ENCODE measurements at places on chromosomes 12 and 14.

GRCh38 chr14:69135133-69135532 is 17.8 kb downstream of the DCAF5 start:
- DNase-seq, result no peak

- no peak for DNase-seq
Observed at GRCh38 chr12:124397399-124397679, 102.4 kb downstream of the RFLNA start.

DNA sequence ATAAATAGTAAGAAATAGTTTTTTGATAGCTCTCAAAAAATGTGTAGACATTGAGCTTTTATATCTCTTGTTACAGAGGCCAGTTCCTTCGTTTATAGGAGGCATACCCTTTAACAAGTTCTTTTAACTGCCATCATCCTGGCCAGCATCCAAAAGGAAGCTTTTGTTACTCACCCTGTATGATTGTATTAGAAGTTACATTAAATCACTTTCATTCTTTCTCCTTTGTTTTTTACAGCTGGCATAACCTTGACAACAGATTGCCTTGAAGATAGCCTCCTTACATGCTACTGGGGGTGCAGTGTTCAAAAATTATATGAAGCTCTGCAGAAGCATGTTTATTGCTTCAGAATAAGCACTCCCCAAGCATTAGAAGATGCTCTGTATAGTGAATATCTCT is 20.1 kb downstream of the CGRRF1 start:
- DNase-seq, result peak; percentile 73

DNA sequence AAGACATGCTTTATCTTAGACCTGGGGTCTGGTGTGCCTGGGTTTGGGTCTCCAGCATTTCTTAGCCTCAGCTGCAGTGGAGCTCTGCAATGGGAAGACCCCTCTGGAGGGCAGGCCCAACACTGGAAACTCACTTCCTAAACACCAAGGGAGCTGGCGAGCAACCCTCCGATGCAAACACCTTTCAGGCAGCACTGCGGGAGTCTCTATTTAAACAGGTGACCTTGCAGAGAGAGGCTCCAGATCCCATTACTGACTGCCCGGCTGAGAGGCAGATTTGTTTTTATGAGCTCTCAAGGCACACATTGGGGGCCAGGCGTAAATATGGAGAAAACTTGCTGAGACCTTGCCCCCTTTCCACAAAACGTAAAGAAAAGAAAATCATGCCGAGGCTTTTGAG is 195.5 kb downstream of the PAX9 start:
- no peak for DNase-seq

- peak; percentile 55 for DNase-seq
Observed at GRCh38 chr14:59190372-59190771, 1.9 kb downstream of the DAAM1 start.

DNA sequence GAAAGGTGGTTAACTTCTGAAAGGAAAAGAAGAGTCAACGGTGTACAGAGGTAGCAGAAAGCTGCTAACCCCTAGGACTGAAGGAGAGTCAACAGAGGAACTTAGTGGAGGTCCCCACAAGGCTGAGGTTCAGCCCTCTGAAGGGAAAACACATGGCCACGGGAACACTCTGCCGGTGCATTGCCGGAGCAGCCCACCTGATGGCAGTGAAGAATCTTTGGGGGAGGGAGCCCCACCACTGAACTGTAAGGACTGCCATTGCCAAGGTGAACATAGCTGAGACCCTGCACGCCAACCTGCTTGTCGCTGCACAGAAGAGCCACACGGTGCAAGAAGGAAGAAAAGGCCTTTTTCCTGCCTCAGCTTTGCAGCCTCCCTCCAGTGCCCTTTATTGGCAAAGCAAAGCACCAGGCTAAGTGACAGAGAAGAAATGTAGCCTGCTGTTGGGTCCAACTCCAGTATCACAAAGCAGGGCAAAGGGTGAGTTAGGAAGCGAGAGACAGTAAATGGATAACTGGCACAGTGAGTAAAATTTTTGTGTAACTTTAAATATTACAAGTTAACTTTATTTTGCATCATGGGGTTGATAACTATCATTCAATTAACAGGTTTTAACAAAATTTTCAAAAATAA is 76.9 kb downstream of the LIN52 start:
- DNase-seq, result no peak

GRCh38 chr14:77589099-77589498 is 27.3 kb downstream of the SPTLC2 start:
- DNase-seq, result no peak

DNA sequence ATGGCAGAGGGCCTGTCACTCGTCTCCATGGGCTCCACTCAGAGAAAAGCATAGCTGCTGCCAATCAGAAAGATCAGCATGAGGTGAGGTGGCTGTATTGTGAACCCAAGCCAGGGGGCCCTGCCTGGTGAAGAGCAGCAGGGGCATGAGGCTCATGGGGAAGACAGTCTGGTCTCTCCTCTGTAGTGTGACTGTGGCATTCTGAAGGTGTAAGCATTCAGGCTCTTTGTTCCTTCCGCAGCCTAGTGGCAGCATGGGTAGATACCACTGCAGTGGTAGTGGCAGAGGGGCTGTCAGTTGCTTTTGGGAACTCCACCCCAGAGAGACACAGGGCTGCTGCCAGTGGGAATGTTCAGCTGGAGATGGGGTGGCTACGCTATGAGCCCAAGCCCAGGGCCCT is 5.1 kb upstream of the CLEC4D start:
- DNase-seq, result no peak

DNA sequence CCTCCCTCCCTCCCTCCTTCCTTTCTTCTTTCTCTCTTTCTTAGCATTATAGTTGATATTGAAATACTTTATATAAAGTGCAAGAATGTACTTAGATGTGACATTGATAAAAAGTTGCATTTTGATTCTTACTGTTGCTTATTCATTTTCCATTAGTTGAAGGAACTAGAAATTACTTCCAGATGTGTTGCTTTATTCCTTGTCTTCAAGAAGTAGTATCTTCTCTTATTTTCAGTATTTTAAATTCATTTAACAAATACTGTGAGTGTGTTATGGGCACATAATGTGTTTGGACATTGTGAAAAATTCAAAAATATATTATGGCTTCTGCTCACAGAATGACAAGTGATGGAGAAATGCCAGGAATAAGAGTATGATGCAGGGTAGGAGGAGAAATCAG is 45.6 kb downstream of the TRMT5 start:
- DNase-seq, result no peak

GRCh38 chr14:87043667-87044200 is 949.2 kb downstream of the GALC start:
- no peak for DNase-seq
